ENCODE measurements at places on chromosomes 2 and 18.

DNA sequence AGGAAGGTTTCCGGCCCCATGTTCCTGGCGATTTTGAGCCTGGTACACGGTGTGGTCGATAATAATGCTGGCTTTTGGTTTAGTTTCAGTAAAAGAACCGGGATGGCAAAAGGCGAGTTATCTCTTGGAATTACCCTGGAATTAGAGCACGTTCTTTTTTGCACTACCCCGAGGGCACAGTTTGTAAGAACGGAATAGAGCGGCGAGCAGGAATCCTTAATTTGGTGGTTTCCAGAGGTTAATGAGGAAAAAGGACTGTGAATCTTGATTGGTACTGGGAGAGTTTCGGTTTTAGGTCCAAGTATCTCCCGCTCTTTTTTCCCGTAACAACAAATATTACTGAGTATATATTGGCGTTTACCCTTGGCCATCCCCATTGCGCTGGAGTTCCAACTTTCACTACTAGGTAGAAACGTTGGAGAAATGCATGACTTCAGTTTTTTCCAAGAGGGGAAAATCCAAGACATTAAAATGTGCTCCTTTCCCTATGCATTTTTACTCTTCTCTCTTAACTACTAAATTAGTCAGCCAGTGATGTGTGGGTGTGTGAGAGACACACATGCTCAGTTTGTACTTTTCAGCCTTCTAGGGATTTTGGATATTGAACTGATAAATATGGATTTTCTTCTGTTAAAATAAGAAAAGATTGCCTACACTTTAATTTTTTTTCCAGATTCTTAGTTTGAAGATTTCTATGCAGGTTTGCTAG, 160.8 kb downstream of the AGPS start:
- no peak for DNase-seq

- DNase-seq = no peak
These were observed 167.5 kb downstream of the AKAIN1 start for GRCh38 chr18:5029592-5029991.

GRCh38 chr2:126467367-126468054, 188.4 kb upstream of the GYPC start:
- no peak for DNase-seq

GRCh38 chr2:31187166-31187565, 30.1 kb downstream of the CAPN14 start:
- DNase-seq = no peak

- no peak for DNase-seq
These were observed 7.8 kb downstream of the NT5DC4 start for GRCh38 chr2:112728378-112729175.

GRCh38 chr2:15748736-15749323, 157.2 kb downstream of the DDX1 start:
- no peak for DNase-seq

DNA sequence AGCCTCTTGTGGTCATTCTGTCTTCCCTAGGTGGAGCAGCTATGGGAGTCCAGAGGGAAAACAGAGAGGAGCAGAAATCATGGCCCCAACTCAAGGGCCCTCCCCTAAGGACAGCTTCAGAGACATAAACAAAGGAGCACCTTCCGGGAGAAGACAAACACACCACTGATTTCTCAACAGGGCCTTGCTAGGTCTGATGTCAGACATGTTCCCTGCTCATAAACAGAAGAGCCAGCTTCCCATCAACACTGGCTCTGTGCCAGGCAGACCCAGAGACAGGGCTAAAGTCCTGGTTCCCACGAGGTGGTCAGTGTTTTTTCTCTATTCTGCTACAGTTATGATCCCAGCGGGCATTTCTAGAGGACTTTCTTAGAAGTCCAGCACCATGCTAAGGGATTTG, 19.3 kb downstream of the CXCR2 start:
- peak; percentile 34 for DNase-seq

GRCh38 chr2:232238108-232238507, 140.4 kb upstream of the ALPP start:
- DNase-seq = no peak

GRCh38 chr18:23137788-23138216, 2.5 kb downstream of the CABLES1 start:
- no peak for DNase-seq

GRCh38 chr2:168397629-168398028, 58.4 kb upstream of the CERS6 start:
- no peak for DNase-seq

GRCh38 chr2:233312874-233313273, 5.3 kb downstream of the SAG start:
- no peak for DNase-seq

DNA sequence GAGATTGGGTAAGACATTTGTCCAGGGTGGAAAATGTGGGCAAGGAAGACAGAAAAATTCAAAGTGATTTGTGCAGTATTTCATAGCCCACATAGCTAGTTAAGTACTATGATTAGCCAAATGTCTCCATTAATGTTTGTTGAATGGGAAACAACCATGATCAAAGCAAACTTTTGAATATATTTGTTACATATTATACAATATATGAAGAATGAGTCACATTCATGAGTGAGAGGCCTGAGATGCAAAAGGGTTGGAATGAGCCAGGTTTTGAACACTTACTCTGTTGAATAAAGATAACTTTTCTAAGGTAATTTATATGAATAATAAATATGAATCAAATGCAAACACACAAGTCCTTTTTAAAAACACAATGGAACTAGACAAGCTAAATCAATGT, 984.5 kb upstream of the CDH2 start:
- no peak for DNase-seq

- DNase-seq = no peak
These were observed 267.7 kb downstream of the NBAS start for GRCh38 chr2:15293262-15293937.
